ENCODE measurements at places on chromosomes 6 and 20. TPM values are rescaled to one million over a fixed set of nuclear protein-coding genes. Genes with fewer than 3 reads are reported as not detected.

The ASIP gene
- not detected for total RNA-seq

The IBTK gene
- total RNA-seq = 36.2 TPM

The PDE7B gene
- total RNA-seq = 43.3 TPM

The PRSS35 gene
- total RNA-seq = 3.9 TPM

The DTD1 gene
- total RNA-seq = 64.4 TPM

The DLGAP4 gene
- total RNA-seq = 9.1 TPM

The ARG1 gene
- total RNA-seq = not detected

The LAMA5 gene
- 12.5 TPM for total RNA-seq

The ZNF334 gene
- 7.0 TPM for total RNA-seq

The PSORS1C1 gene
- total RNA-seq = 2.8 TPM

The BPIFB4 gene
- total RNA-seq = not detected

The ADAM33 gene
- 68.8 TPM for total RNA-seq

The ETV7 gene
- 0.47 TPM for total RNA-seq
